ENCODE measurements at places on chromosomes 12 and 14.

- no peak for DNase-seq
Measured at GRCh38 chr12:87259391-87259790, 769.8 kb downstream of the C12orf50 start.

DNA sequence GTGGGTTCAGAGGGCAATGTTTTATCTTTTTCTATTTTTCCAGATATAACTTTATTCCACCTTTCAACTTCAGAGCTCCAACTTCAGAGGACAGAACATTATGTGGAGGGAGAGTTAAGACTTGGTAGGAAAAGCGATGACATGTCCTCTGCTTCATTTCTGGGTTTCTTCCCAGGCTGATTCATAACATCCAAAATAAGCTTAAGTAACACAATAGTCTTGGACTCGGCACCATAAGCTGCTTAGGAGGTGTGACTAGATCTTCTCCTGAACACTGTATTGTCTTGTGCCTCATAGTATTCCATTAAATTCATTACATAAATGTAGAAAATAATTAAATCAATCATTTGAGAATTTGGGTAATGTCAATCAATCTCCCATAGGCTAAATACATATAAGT lies 95.5 kb upstream of the PDE3A start:
- DNase-seq, result no peak

GRCh38 chr12:98439981-98440581 lies 75.3 kb upstream of the TMPO start:
- DNase-seq, result peak; percentile 62

DNA sequence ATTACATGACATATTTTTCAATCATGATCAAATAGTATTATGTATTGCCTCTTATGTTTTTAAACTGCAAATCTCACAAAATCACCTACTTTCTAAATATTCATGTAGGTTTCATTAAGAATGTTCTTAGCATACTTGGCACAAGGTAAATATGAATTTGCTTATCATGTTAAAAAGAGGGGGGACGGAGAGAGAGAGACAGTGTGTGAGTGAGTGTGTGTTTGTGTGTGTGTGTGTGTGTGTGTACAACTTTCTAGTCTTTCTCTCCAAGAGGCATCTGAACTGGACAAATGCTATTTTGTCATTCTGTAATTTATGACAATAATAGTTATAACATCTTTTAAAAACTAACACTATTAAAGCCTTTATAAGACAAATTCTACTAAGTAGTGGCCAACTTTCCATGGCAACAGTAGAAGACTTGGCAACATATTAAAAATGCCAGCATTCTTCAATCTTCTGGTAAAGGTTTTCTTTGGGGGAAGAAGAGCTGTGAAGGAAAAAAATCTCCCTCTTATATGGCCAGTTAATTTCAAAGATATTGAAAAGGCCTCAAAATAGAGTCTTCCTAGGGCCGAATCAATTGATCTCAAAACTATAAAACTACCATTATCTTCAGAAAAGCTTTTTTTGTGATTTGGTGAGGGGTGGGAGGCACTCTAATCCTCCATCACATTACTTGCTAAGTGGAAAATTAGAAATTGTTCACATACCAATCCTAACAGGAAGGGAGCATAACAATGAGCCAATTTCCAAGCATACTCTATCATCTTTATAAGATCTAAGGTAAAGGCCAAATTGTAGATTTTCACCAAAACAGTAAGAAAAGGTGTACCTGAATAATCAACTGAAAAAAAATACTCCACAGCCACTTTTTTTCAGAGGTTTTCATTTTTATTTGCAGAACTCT lies 28.2 kb downstream of the CDK17 start:
- no peak for DNase-seq

GRCh38 chr14:44309331-44309730 lies 197.8 kb downstream of the FSCB start:
- no peak for DNase-seq

DNA sequence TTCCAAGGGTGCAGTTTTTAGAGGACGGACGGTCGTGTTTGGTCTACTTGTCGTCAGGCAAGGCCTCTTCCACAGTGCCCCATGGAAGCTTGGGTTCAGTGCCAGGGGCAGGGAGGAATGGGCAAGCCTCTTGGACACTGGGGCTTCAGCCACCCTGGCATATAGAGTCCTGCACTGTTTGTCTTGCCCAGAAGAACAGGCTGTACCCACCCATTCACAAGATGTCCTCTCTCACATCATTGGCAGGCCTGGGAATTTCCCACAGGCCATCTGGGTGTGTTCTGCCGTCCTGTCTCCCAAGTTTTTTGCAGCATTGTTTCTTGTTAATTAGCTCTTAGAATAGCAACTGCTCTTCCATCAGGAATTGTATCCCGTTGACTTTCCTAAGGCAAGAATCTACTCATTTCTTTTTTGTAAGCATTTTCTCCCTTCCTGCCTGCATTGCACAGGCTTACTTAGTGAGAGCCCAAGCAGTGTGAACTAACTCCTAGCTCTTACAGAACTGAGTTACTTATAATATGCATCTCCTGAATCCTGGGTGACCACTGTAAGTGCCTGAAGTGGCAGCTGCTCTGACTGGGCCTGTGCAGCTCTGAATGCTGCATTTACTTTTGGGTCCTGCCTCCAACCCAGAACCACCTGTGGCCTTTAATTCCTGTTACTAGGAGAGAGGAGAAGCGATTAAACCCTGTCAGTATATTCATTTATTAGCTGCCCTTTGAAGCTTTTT lies 149.4 kb upstream of the HIF1A start:
- DNase-seq, result no peak

GRCh38 chr12:116719731-116720528 lies 17.9 kb downstream of the SPRING1 start:
- DNase-seq, result no peak

DNA sequence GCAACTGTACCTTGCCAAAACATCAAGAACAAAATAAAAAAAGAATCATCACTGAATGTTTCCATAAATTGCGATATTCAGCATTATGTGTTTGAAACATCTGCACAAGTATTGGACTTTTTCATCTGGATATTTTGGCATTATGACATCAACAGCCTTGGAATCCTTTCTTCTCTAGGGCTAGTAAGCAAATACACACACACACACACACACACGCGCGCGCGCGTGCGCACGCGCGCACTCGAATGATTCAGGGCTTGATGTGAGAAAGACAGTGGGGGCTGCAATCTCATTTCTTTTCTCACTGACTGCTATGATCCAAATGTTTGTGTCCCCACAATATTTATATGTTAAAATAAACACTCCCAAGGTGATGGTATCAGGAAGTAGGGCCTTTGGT lies 90.0 kb upstream of the SLC38A4 start:
- no peak for DNase-seq

DNA sequence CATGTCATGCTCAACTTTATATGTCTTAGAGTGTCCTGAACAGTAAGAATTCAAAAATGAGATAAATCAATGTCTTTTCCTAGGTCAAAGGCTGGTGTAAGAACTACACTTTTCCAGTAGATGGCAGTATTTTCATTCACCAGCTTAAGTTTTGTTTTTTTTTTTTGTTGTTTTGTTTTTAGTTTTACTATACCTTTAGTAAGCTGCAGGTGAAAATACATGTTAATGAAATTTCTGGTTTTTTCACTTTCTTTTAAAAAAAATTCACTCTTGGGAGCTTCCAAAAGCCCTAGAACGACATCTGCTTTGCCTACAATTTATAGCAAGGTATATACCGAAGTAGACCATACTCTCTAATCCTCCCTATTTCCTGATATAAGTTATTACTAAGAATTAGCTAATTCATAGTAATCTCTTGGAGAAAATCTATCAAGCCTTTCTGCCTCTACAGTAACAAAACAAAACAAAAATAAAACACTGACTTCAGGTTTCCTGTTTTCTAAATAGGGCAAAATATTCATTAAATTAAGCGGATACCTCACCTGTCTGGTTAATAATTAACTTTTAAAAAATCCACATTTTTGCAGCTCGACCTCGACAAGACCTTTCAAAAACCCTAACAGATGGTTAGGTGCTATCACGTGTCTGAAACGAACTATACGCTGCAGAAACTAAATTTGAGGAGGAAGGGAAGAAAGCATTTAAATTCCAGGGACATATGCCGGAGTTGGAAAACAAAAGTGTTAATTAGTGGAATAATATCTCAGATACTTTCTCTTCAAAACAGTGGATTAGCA lies 2.7 kb upstream of the SAMD4A start:
- no peak for DNase-seq

- no peak for DNase-seq
Measured at GRCh38 chr12:49797449-49797776, 30.8 kb downstream of the NCKAP5L start.

DNA sequence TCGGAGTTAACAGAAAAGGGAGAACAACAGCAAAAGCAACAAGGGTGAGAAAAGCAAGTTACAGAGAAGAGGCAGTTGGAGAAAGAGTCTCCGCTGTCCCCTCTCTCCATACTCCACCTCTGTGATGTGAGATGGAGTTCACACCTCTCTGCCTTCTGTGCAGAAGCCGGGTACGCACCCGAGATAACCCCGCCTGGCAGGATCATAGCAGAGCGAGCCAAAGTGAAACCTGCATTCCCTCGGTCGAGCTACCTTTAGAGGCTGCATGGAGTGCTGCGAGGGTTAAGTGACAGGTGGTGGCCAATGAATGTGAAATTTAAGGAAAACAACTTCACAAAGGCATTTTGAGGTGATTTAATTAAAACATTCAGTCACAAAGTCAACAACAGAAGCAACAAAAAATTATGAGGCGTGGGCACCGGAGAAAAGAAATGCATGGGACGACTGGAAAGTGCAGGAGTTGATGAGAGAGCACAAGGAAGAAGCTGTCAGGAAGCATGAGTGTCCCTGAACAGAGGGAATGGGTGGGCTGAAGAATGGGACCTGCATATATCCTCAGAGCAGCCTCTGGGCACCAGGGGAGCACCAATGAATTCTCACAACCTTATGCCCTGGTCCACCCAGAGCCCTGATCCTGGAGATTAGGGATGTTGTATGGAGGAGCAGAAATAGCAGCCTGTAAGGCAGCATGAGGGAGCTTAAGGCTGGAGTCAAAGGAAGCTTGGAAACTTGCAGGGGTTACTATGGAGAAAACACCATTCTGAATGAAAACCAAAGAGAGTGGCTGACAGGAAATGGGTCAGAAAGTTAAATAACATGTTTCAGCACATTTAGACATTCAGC lies 208.3 kb downstream of the EMP1 start:
- no peak for DNase-seq

DNA sequence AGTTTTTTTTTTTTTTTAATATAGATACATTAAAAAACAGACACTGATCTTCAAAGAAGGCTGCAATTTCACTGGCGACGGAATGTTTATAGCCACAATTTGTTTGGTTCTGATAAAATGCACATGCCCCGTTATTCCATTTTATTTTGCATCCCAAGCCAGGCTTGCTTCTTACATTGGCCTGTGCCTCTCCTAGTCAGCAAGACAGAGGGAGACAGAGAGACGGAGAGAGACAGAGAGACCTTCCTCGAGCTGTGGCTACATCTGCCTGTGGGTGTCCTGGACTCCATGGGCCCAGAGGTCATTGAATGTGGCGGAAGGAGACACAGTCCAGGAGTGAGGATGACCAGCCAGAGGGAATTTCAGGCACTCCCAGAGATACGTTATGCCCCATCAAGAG lies 926.6 kb downstream of the VRK1 start:
- DNase-seq, result no peak
